ENCODE measurements at places on chromosomes 2 and 18. TPM values are rescaled to one million over a fixed set of nuclear protein-coding genes. Genes with fewer than 3 reads are reported as not detected.

DNA sequence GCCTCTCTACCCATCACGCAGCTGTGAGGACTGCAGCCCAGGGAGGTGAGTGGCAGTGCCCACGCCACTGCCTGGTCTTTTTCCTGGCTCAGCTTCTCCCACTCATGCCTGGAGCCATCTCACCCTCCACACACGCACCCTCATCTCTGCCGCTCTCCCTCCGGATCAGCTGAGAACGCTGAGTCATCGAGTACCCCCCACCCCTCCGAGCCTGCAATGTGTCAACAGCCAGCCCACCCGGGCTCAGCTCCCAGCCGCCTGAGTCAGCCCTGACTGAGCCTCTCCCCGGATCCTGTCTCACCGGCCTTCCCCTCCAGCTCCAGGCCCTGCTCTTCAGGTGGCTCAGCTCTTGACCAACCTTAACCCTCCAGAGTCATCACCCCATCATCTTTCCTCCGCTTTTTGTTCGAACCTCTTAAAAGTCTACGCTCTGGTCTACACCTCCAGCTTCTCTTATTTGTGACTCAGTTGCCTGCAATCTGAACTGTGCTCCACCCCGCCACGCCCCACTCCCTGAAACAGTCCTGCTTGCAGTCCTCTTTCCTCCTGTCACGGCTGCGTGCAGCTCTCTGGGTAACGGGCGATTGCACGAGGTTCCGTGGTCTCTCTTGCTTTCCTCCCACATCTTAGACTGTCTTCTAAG, 94.4 kb upstream of the ASAP2 start:
- no peaks in the 10 kb centered on the region for H3K4me1 ChIP-seq
- H3K27ac ChIP-seq: no peak overlapping the region
- H3K27me3 ChIP-seq: peaks cover 5% of the 10 kb centered on the region
- H3K36me3 ChIP-seq: no peaks in the 10 kb centered on the region
- H3K4me3 ChIP-seq: no peak overlapping the region
- no peak for DNase-seq

DNA sequence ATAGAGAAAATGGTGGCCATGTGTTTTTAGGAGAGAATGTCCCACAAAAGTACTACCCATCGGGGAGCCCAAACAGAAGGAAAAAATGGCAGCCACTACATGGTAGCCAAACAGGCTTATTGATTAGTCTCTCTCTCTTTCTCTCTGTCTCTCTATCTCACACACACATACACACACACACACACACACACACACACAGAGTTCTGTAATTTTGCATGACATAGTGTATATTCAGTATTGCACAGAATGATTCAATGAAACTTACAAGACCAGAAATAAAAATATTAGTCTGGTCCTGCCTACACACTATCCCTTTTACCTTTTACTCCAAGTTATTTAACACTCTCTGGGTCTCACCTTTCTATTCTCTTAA, 124.8 kb upstream of the SLC39A10 start:
- no peaks in the 10 kb centered on the region for H3K27me3 ChIP-seq
- H3K4me3 ChIP-seq: peak overlapping the region; percentile 70
- H3K36me3 ChIP-seq: peaks cover 5% of the 10 kb centered on the region
- DNase-seq: no peak
- H3K4me1 ChIP-seq: peaks cover 70% of the 10 kb centered on the region
- peak overlapping the region; percentile 99 for H3K27ac ChIP-seq

DNA sequence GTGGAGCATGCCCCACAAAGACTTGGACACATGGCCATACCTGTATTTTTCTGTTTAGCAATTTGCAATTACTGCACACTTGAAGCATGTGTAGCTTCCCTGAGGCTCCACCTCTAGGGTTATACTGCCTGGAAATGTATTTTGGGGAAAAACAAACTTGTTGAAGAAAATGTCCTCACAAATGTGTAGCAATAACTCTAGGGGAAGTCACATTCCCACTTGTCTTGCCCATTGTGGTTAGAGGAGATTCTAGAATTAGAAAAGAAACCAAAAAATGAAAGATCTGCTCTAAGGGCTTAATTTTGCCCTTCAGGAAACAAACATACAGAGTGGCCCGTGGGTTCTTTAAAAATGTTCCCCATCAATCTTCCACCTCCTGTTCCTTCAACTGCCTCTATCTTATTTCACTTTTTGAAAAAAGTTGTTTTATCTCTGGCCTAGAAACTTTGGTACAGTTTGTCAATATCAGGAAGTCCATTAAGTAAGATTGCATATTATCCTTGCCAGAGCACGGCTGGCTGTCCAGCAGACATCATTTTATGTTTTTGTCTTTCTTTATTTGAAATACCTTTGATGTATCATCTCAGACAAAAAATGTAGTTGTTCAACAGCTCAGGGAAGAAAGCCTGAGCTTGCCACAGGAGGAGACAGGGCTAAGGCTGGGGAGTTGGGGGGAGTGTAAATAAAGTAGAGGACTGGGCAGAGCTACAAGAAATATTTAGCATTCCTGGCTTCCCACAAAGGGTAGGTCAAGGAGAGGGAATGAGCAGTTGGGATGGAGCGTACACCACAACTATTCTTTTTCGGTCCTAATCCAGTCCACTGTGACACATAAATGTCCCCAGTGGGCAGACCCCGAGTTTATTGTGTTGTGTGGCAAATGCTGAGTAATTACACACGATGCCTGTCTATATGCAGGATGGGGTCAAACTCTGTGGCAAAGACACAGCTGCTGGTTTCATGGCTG, 96.8 kb upstream of the CDC42EP3 start:
- peak overlapping the region; percentile 40 for H3K27ac ChIP-seq
- no peaks in the 10 kb centered on the region for H3K27me3 ChIP-seq
- no peak overlapping the region for H3K4me3 ChIP-seq
- H3K36me3 ChIP-seq: no peaks in the 10 kb centered on the region
- no peak for DNase-seq
- H3K4me1 ChIP-seq: peaks cover 10% of the 10 kb centered on the region

- DNase-seq: peak; percentile 21
- no peak overlapping the region for H3K4me3 ChIP-seq
- H3K27ac ChIP-seq: no peak overlapping the region
Observed at GRCh38 chr2:157302492-157303099, 23.0 kb downstream of the ERMN start.

GRCh38 chr2:88137833-88138232, 10.0 kb upstream of the FABP1 start:
- H3K36me3 ChIP-seq: peaks cover 2% of the 10 kb centered on the region
- DNase-seq: no peak
- H3K4me3 ChIP-seq: no peak overlapping the region
- no peaks in the 10 kb centered on the region for H3K4me1 ChIP-seq
- H3K27ac ChIP-seq: no peak overlapping the region
- peaks cover 38% of the 10 kb centered on the region for H3K27me3 ChIP-seq

- H3K4me1 ChIP-seq: no peaks in the 10 kb centered on the region
- no peaks in the 10 kb centered on the region for H3K27me3 ChIP-seq
- no peak for DNase-seq
- H3K4me3 ChIP-seq: no peak overlapping the region
Observed at GRCh38 chr2:122193622-122194021, 438.2 kb downstream of the TSN start.

Gene DIPK1C
- not detected for total RNA-seq

Gene PUS10
- total RNA-seq: 9.7 TPM

All from activated T-cell treated with anti-CD3 and anti-CD28 coated beads, Interleukin-2, amount 50 U/mL, for 72 hours (primary cell).